ENCODE measurements at places on chromosomes 13 and 19.

- no peak for ATAC-seq
Measured at GRCh38 chr13:35760735-35761281, 284.3 kb upstream of the MAB21L1 start.

GRCh38 chr19:56110515-56111448 is 10.3 kb downstream of the ZNF787 start:
- ATAC-seq: no peak

DNA sequence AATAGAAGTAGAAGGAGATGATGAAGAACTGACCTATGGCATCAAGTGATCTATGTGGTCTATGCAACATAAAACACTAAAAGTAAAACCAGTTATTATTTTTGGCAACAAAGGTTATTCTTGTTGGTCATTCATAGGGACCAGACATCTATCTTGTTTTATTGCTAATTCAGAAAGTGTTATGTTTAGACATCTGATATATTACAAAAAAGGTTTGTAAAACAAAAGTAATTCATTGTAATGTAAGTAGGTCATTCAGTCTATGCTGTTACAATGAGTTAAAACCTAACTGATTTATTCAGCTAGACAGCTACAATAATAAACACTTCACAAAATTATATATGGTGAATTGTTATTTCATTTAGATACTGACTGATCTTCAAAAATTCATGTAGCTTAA is 461.9 kb downstream of the PCDH17 start:
- ATAC-seq: no peak

GRCh38 chr13:43596924-43597598 is 189.7 kb downstream of the ENOX1 start:
- peak; percentile 72 for ATAC-seq

DNA sequence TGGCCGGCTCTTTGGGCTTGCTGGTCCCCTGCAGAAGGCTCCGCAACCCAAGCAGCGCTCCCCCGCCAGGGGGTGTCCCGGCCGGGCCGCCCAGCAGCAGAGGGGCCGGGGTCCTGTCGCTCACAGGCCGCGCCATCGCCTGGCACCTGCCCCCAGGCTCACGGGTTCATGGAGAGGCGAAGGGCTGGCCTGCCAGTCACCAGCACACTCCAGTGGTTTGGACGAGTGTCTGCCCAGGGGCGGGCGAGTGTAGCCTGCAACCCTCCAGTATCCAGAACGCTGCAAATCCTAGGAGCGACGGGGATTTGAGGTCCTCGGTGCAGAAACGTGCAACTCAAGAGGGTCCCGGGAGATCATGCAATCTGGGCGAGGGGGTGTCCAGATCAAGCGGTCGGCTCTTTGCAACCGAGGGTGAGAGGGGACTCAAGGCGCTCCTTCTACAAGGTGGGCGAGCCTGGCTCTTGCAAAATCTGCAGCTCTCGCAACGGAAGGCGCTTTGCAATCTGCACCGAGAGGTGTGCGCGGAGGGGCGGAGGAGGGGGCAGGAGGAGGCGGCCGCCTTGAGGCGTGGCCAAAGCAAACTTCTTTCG is at the start of gene DBP:
Gene DBP, minus strand, starts transcription at position 521 of the 590 bp plus-strand sequence. Its CDS starts 385 bp downstream, at position 136.
- no peak for ATAC-seq

DNA sequence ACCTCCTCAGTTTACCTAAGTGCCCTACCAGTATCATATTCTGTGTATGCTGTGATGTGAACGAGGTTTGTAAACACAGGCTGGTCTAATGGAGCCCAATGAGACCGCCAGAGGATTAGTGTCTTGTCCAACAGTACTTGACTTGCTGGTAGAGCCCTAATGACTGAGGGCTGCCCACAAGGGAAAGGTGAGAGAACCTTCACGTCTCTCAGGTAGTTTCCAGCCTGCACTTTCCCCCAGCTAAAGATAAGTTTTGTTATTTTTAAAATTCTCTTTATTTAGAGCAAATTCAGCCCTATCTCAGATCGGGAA is 498 bp upstream of the RBM26 start:
- peak; percentile 30 for ATAC-seq

- ATAC-seq: no peak
Measured at GRCh38 chr13:43085545-43085944, 62.2 kb downstream of the DNAJC15 start.

DNA sequence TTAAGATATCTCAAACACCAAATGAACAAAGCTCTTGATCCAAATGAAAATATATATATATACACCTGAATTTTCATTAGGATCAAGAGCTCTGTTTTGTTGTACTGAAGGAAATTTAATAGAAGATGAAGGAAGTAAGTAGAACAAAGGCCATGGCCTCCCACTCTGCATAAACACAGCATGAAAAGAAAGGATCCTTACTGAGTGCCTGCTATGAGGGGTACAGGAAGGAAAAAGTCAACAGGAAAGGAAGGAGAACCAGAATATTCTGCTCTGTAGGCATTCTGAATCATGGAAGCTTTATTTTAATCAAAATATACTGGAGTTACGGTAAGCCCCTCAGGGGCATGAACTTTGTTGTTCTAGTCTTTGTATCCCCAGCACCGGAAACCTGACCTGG is 22.1 kb downstream of the TMTC4 start:
- no peak for ATAC-seq

DNA sequence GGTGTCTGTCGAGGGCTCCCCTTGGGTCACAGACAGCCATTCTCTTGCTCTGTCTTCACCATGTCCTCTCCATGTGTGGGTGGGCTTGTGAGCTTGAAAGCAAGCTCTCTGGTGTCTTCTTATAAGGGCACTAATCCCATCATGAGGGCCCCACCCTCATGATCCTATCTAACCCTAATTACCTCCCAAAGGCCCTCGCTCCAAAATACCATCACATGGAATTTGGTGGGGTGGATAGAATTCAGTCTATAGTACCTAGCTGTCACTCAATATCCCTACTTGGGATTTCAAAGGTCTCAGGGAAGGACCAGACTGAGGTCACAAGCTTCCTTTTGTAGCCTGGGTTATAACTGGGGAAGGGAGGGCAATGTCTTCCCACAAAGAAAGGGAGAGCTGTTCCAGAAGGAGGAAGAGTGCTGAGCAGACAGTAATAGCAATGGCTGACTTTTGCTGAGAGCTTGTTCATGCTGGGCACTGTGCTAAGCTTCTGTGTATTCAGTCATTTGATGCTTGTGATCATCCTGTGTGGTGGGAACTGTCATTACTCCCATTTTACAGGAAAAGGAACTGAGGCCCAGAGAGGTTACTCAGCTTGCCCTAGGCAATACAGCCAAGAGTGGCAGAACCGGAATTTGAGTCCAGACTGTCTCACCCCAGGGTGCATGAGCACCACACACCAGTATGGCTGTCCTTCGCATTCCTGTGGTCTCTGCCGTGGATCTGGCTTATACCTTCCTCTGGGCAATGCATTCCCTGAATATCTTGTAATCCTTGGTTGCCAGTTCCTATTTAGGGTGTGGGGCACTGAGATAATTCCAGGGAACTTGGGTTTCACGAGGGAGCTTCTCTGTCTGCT is 8.2 kb downstream of the FXYD5 start:
- no peak for ATAC-seq

DNA sequence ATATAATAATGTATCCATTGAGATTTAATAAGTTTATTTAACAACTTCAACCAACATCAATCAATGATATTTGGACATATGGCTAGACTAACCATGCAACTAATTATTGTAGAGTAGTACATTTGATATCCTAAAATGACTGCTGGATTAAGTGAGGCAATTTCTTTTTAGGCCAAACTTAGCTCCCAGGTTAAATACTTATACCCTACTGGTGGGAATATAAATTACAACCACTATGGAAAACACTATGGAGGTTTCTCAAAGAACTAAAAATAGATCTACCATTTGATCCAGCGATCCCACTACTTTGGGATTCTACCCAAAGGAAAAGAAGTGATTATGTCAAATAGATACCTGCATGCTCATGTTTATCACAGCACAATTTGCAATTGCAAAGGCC is 345.8 kb downstream of the RBM26 start:
- no peak for ATAC-seq

- no peak for ATAC-seq
Measured at GRCh38 chr13:20801707-20802106, 27.9 kb upstream of the EEF1AKMT1 start.

DNA sequence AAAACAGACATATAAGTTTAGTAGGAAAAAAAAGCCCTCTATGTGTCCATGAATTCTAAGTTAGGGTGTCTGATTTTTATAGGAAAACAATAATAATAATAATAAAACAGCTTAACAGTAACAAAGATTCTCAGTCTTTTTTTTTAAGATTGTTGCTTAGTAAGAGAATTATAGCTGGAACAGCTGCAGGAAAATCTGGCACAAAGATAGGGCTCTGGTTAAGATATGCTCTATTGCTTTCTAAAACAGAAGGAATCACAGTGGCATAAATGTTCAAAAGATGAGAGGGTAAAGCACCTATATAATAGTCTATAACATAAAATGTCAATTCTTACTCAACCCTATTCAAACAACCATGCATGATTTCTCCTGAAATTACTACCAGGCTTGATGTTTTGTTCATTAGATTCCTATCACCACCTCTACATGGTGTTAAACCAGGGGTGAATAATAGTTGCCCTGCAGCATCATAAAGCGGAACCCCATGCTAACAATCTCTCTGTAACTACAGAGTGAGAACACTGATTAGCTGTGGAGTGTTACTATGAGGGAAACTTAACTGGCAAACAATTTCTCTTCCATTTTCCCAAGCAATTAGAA is 541.4 kb upstream of the MIR17HG start:
- no peak for ATAC-seq

- ATAC-seq: no peak
Measured at GRCh38 chr13:79003989-79004898, 345.3 kb upstream of the OBI1 start.

DNA sequence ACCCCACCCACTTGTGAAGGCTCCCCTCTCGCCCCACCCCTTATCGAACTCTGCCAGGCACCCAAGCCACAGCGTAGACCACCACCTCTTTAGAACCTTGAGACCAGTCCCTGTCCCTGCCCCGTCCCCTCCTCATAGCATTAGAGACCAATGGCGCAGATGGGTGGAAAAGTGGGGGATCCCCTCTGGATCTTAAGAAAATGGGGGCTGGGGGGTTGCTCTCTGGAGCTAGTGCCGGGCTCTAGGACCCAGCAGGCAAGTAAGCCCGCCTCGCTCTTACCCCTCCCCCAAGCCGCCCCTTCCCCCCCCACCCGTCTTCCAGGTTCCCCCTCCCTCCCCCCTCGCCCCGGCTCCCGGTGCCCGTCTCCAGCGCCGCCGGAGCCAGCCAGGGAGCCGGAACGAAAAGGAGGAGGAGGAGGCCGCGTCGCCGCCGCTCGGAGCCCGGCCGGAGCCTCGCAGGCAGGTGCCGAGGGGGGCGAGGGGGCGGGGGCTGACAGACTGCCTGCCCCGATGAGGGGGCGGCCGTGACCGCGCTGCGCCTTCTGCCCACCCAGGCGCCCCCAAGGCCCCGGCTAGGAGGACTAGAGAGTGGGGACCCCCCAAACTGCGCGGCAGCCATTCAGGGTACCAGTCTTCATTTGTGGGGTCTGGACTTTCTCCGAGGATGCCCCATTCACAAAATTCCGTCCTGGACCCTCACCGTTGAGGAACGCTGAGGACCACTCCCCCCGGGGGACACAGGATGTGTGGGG is at the start of gene SPRED3:
Gene SPRED3, plus strand, starts transcription at position 349 of the 752 bp plus-strand sequence. CDS start 1,606 bp downstream, outside the sequence.
- ATAC-seq: no peak

- no peak for ATAC-seq
Measured at GRCh38 chr13:99278200-99278599, 20.0 kb upstream of the GPR18 start.

DNA sequence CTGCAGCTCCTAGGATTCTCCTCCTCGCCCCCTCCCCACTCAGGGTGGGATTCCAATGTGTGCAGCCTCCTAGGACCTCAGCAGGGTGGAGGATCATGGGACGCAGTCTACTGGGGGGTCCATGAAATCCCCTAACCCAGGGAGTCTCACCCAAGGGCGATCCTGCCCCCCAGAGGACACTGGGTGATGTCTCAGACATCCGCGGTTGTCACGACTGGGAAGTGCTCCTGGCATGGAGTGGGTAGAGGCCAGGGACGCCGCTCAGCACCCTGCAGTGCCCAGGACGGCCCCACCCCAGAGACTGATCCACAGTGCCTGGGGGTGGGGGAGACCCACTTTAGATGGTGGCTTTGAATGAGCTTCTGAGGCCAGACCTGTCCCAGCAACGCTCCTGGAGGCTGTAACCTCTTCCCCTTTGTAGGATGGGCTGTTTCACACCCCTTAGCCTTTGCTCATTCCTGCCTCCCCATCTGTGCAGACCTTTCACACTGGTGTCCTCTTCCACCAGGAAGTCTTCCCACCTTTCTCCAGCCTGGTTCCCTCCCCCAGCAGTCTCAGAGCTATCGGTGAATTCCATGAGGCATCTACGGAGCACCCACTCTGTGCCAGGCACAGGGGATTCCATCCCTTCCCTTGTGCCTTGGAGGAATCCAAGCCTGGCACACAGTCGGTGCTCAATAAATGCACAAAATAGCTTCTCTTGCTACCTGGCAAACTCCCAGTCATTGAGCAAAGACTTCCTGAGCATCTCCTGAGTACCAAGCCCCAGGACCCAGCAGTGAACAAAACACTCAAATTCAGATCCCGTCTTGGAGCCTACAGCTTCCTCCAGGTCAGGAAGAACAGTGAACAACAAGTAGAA is 10.5 kb downstream of the SMIM24 start:
- no peak for ATAC-seq

DNA sequence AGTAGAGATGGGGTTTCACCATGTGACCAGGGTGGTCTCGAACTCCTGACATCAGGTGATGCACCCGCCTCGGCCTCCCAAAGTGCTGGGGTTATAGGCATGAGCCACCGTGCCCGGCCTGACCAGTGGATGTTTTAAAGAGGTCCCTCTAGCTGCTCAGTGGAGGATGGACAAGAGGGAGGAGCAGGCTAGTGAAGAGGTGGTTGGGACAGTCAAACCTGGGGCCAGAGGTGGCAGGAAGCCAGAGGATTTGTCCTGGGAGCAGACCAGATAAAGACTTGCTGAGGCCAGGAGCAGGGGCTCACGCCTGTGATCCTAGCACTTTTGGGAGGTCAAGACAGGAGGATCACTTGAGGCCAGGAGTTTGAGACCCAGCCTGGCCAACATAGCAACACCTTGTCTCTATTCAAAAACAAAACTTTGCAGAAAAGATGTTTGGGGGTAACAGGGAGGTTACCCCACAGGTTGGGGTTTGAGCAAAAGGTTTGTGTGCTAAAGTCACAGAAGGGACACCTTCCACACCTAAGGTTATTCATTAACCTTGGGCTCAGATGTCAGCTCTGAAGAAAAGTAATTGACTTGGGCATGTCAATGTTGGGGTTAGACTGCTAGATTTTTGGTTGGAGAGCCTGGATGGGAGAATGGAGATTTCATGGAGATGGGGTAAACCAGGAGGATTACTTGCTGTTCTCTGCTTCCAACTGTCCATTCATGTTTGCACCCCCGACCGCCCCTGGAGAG is 9.0 kb downstream of the BCAM start:
- ATAC-seq: no peak
